Pulmonary artery endothelial cell (primary cell): ENCODE measurements at places on chromosomes 16 and 17. TPM values are rescaled to one million over a fixed set of nuclear protein-coding genes. Genes with fewer than 3 reads are reported as not detected.

G6PC1 gene
- total RNA-seq, result not detected in 2 replicates

TVP23C gene
- 17.7 and 20.7 TPM in 2 replicates for total RNA-seq

BICDL2 gene
- not detected in 2 replicates for total RNA-seq

KRTAP9-1 gene
- not detected in 2 replicates for total RNA-seq

CACNA1G gene
- 0.04 TPM in 1 of 2 replicates, not detected in the other for total RNA-seq

BRICD5 gene
- total RNA-seq, result 1.1 and 6.5 TPM in 2 replicates

KRT31 gene
- total RNA-seq, result not detected in 2 replicates

CACNG1 gene
- total RNA-seq, result not detected in 2 replicates

HASPIN gene
- 8.9 and 14.9 TPM in 2 replicates for total RNA-seq

KLHL10 gene
- total RNA-seq, result not detected in 2 replicates

OTOP3 gene
- not detected in 2 replicates for total RNA-seq

SHCBP1 gene
- 26.8 and 57.3 TPM in 2 replicates for total RNA-seq

STAC2 gene
- total RNA-seq, result not detected in 2 replicates
